ENCODE measurements at places on chromosomes 2 and 18.

- DNase-seq, result no peak
Measured at GRCh38 chr2:97900806-97901205, 94.9 kb downstream of the TMEM131 start.

GRCh38 chr2:222739939-222740338, 68.5 kb downstream of the MOGAT1 start:
- DNase-seq, result no peak

GRCh38 chr2:17255071-17255470, 263.2 kb downstream of the RAD51AP2 start:
- no peak for DNase-seq

GRCh38 chr18:8998481-8999217, 103.8 kb upstream of the NDUFV2 start:
- no peak for DNase-seq

DNA sequence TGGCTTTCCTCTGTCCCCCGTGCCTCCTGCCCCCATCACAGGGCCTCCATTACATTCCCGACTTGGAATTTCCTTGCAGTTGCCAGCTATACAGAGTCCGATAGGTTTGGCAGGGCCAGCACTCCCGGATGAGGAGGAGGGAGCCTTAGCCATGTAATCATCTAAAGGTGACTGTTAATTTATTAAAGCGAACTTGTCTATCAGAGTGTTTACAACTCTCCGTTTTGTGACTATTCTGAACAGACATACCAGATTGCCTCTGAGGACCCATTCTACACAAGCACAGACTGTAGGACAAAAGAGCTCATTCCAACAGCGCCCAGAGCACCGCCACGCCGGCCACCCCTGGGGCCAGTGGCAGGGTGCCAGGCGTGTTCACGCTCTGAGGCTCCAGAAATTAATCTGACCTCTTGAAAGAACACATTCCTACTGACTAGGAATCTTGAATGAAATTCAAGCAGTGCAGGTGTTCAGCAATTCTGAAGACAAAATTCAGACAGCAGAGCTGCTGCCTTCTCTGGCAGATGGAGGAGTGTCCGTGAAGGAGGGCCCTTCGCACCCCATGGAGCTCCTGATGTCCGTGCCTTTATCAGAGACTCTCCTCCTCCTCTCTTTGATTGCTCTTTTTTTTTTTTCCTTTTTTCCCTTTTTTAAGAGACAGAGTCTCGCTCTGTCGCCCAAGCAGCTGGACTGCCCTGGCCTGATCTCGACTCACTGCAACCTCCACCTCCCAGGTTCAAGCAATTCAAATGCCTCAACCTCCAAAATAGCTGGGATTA, 58.1 kb upstream of the RALBP1 start:
- DNase-seq, result no peak

GRCh38 chr2:23698721-23699579, 228.0 kb downstream of the ATAD2B start:
- DNase-seq, result no peak

DNA sequence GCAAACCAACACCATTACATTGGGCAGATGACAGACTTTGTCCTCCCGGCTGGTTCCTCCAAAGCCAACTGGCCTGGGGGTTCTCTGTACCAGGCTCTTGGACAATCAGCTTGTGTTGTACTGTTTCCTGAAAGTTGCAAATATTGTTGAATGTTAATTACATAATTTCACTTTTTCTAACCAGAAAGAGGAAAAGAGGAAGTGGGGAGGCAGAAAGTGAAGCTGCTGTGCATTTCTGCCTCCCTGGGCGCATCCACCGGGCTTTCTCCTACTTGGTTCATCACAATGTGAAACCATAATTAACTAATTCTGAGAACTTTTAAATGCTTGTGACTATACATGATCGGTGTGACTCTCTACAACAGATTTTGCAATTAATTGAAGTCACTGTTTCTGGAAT, 10.1 kb downstream of the TWIST2 start:
- DNase-seq, result no peak

DNA sequence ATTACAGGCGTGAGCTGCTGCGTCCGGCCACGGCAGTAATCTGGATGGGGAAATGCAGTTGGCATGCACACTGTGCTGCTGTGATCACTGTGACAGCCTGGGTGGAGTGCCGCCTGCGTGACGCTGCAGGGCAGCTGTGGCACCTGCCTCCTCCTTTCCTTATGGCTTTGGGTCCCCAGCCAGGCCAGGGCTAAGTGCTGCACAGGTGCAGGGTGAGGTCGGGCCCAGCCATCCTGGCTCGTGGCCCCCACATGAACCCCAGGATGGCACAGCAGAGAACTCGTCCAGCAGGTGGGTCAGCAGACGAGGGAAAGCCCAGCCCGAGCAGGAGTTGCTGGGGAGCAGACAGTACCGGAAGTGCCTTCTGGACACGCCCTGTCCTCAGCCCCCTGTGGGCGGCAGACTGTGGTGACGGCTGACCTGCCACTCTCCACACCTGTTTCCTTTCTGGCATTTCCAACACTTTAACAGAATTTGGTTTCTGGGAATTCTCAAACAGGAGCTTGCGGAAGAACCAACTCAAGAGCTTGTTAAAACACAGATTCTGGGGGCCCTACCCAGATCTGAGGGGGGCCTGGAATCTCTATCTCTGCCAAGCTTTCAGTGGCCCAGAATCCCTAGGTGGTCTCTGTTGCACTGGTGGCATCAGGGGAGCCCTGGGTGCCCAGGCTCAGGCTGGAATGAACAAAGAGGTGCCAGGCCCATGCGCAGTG, 16.9 kb downstream of the HS1BP3 start:
- DNase-seq, result no peak

GRCh38 chr18:22185771-22186386, 16.5 kb downstream of the GATA6 start:
- no peak for DNase-seq

- no peak for DNase-seq
Measured at GRCh38 chr2:219509780-219510511, 4.3 kb upstream of the ASIC4 start.

- no peak for DNase-seq
Measured at GRCh38 chr2:181264441-181264840, 192.7 kb upstream of the ITGA4 start.

DNA sequence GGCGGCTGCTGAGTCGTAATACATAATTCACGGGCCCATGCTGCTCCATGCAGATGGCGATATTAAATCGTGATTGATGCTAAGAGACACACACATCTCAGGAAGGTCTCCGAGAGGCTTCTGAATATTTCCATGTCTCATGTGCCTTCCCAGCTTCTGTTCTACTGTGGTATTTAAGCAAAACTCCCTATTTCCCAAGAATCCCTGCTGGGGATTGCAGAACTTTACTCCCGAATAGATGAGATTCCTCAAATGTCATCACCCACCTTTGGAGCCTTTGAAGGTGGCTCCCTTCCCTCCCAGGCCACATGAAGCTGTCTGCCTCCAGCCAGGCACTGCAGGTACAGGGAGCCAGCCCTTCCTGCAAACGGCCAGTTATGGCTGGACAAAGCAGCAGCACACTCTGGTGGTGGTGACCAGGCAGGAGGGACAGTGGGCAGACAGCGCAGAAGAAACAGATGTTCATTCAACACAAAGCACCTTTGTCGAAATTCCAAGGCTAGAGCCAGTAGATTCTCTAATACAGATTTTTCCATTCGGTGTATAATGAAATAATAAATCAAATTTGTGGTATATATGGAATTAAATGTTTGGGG, 14.1 kb downstream of the NRP2 start:
- DNase-seq, result no peak

- DNase-seq, result no peak
Measured at GRCh38 chr2:113229795-113230194, 48.9 kb downstream of the PAX8 start.

DNA sequence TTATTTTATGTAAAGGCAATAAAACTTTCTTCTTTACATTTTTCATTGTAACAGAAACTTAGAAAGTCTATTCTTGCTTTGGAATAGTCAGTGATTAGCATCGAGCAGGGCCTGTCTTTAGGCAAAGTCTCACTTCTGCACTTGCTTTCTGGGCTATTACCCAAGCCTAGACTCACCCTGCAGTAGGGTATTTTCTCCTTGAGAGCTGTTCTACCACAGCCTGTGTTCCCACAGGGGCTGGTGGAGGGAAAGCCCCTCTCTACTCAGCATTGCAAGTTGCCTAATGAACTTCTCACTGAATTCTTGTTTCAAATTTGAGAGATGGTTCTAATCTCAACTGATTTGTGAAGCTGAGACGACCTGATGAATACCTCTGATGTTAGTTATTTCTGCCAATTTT, 111.7 kb upstream of the KLHL14 start:
- no peak for DNase-seq

- DNase-seq, result no peak
Measured at GRCh38 chr2:207938886-207939285, 86.4 kb downstream of the PLEKHM3 start.

DNA sequence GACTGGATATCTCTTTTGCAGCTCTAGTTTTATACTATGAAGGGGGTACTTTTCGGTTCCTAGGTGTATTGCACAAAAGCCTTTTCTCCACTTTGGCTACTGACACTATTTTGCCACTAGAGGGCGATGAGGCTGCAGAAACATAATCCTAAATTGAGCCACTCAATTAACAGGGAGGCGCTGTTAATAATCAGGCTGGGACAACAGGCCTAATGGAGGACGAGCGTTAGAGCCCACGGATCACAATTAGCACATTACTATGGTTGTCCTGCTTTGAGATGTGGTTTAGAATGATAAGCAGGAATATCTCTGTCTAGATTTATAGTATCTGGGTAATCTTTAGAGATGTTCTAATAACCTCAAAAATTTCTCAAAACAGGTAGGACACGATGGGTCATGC, 62.2 kb upstream of the PMAIP1 start:
- DNase-seq, result peak; percentile 22

- DNase-seq, result no peak
Measured at GRCh38 chr2:23256643-23257042, 128.3 kb upstream of the KLHL29 start.

DNA sequence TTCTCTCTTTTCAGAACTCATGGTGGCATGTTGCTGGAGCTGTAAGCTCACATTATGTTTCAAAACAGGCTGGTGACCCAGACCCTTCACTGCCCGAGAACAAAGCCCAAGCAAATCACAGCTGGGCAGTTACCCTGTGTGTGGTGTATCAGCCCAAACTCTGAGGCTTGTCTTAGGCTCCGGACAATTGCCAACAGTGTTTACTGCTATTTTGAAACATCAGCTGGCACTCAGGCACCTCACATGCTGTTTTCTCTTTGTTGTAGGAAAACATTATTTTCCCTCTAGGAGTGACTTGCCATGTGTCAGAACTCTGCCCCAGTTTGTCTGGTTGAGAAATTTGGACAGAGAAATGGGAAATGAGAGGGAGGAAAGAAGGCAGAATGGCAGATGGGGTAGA, 237.6 kb upstream of the APCDD1 start:
- DNase-seq, result no peak

DNA sequence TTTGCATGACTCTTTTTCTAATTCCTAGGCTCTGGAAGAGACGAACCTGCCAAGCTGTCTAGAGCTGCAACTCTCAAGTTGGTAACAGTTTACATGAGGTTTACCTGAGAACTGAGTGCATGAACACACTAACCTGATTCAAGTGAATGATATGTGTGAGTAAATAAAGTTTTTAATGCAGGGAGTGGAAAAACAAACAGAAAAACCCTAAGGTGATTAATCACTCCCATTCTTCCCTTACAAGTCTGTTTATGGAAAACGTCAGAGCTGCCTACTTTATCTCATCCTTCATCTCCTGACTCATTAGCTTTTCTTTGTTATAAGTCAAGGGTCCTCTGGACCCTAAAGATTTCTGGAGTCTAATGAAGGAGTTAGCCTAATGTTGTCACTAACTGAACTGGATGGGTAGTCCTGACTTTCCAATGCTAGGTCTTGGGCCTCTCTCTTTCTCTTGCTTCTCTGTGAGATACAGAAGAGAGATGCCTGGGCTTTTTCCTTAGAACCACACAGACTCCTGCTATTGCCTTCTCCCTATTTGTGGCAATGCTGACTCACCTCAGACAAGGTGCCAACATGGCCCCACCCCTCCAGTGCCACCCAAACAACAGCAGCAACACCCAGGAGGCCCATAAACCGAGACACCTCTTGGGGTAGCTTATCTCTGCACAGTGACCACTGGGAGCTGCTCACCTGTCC, 952.4 kb downstream of the EPHA4 start:
- DNase-seq, result no peak

DNA sequence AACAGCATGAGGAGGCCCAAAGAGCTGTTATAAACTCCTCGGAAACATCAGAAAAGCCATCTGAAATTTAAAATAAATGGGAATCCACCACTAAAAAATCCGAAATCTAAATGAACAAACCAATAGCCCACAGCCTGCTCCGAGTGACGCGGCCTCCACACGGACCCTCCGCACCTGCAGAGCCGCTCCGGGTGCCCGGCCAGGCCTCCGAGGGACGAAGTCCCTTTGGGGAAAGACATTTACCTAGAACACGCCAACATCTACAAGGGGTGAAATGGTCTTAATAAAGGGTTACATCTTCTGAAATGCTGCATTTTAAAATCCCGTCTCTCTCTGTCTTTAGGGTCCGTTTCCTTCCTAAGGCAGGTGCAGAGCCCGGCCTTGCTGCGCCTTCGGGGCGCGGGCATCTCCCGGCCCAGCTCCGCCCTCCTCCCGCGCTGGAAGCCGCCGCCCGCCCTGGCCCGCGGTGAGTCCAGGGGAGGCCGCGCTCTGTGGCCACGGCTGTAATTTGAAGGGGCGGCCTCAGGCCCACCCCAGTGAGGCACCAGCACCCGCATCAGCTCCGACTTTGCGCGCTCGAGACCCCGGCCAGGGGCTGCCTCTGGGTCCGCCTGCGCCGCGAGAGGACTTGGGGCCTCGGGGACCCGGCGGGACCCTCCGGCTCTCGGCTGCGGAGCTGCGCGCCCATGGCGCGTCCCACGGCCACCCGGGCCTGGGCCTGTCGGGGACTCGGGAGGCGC, 42.3 kb upstream of the CTDP1 start:
- DNase-seq, result no peak

GRCh38 chr2:72750977-72751639, 74.7 kb downstream of the EXOC6B start:
- DNase-seq, result no peak

DNA sequence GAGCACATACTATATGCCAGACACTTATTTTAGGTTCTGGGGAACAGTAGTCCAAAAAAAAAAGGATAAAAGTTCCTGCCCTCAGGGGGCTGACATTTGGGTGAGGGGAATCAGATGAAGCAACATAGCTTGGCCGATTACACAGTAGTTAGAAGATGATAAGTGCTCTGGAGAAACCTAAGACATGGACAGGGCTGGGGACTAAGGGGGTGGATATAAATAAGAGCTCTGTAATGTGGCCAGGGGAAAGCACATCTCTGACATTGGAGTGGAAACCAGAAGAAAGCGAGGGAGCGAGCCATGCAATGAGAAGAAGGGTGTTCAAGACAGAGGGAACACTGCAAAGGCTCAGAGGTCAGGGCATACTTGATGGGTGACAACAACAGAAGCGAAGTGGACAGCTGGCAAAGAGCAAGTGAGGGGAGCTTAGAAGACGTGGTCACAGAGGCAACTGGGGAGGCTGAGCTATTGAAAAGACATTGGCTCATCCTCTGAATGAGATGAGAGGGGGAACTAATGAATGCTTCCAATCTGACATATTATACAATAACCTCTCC, 11.4 kb downstream of the TMEM182 start:
- DNase-seq, result no peak

DNA sequence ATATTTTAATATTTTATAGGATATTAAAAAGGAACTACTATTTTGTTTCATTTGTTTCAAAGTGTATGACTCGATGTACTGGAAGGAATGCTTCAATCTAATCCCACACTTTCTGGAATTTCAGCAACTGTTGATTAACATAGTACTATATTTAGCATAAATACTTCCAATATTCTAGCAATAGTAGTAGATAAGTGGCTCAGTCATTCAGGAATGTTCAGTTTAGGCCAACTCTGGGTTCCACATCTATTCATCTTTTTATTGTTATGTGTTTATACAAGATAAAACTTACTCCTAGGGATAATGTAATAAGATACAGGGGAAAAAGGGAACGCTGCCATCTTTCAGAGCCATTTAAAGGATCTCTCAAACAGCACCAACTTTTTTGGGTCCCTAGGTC, 22.3 kb upstream of the ORC2 start:
- no peak for DNase-seq

Data from activated CD8-positive, alpha-beta memory T cell treated with anti-CD3 and anti-CD28 coated beads for 4 hours (primary cell).